CD4-positive, CD25-positive, alpha-beta regulatory T cell (primary cell): ENCODE measurements at places on chromosomes 5 and 9. TPM values are rescaled to one million over a fixed set of nuclear protein-coding genes. Genes with fewer than 3 reads are reported as not detected.

DNA sequence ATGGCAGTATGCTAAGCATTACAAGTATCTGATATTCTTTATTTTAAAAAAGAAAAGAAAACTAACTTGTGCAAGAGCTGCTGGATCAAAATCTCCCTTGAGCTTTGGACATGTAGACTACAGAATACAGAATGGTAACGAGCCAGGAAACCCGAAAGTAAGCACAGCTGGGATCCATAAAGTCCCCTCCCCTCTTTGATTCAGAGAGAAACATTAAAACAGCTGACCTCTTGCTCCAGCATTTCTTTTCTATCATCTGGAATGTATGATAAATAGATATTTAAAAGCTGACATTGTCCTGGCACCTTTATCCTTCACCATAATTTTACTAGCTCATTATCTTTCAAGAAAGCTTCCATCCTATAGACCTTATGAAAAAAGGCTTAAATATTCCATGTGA, 28.2 kb upstream of the LPAR1 start:
- no peaks in the 10 kb centered on the region for H3K36me3 ChIP-seq
- no peak for DNase-seq
- H3K4me3 ChIP-seq: no peak overlapping the region
- no peaks in the 10 kb centered on the region for H3K27me3 ChIP-seq
- H3K4me1 ChIP-seq: no peaks in the 10 kb centered on the region

DNA sequence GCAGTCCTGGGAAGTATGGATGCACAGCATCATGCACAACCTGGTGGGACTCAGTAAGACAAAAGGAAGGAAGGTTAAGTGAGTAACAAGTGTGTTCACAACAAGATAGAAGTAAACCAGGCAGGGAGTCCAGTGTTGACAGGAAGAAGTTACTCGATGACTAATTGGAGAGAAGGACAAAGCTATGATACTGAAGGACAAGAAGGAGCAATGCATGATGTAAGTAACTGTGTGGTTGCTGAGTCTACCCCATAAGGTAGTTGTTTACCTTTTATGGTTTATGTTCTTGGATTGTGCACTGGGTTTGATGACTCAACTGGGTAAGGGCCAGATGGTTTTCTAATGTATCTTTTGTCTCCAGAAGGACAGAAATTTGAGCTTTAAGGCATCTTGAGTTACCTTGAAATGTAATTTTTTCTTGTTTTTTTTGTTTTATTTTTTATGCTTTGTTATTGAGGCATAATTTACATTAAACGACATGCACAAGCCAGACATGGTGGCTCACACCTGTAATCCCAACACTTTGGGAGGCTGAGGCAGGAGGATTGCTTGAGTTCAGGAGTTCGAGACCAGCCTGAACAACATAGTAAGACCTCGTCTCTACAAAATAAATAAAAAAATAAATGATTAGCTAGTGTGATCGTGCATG, 89.2 kb upstream of the CAST start:
- no peak for DNase-seq
- no peaks in the 10 kb centered on the region for H3K4me1 ChIP-seq
- H3K27me3 ChIP-seq: no peaks in the 10 kb centered on the region
- H3K36me3 ChIP-seq: no peaks in the 10 kb centered on the region
- no peak overlapping the region for H3K4me3 ChIP-seq
- no peak overlapping the region for H3K27ac ChIP-seq

Gene PIP5KL1
- not detected for polyA plus RNA-seq

Gene PLEKHG4B
- not detected for polyA plus RNA-seq

DNA sequence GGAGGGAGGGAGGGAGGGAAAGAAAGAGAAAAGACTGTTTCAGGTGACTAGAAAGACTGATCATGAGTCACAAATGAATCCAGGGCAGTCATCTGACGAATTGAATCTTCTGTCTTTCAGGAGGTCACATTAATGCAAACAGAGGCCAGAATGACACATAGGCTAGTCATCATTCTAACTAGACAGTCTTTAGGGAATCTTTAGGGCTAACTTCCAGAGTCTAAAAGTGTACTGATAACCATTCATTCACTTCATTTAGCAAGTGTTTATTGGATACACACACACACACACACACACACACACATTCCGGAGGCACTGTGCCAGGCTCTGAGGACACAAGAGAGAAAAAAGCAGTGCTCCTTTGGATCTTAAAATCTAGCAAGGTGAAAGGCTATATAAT, 156.7 kb downstream of the EBF1 start:
- H3K4me3 ChIP-seq: no peak overlapping the region
- DNase-seq: no peak
- no peaks in the 10 kb centered on the region for H3K4me1 ChIP-seq
- H3K36me3 ChIP-seq: no peaks in the 10 kb centered on the region
- H3K27ac ChIP-seq: no peak overlapping the region

- no peak overlapping the region for H3K4me3 ChIP-seq
- DNase-seq: no peak
- no peaks in the 10 kb centered on the region for H3K36me3 ChIP-seq
- H3K4me1 ChIP-seq: no peaks in the 10 kb centered on the region
- peaks cover 6% of the 10 kb centered on the region for H3K27me3 ChIP-seq
These were observed 22.6 kb upstream of the NADK2 start for GRCh38 chr5:36264202-36264760.

DNA sequence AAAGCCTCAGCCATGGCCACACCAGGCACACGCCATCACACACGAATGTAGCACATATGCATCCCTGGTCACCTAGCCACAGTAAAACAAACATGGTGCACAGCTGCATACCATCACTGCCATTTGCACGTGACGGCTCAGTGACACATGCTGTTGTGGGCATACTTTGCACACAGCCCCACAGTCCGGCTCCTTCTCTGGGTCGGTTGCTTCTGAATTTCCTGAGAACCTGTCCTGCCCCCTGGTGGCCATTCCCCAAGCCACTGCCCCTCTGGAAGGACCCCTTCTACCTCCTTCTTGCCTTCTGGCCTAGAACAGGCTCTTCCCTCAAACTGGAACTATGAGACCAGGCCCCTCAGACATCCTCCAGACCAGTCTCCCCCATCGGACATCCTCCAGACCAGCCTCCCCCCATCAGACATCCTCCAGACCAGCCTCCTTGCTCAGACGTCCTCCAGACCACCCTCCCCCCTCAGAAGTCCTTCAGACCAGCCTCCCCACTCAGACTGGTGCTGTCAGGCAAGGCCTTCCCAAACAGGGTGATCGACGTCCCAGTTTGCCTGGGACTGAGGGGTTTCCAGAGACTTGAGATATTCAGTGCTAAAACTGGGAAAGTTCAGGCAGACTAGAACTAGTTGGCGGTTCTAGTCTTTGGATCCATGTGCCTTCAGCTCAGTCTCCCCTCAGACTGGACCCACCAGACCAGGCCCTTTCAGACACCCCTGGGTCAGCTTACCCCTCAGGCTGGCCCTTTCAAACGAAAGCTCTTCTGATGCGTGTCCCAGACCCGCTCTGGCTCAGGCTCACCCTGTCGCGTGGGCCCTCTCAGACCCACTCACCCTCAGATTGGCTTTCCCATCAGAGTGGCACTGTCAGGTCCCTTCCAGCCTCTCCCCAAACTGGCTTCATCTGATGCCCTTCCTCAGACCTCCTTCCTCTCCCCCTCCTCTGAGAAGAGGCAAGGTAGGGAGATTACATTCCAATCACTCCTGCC, 24.3 kb upstream of the ENHO start:
- no peaks in the 10 kb centered on the region for H3K4me1 ChIP-seq
- no peak overlapping the region for H3K4me3 ChIP-seq

DNA sequence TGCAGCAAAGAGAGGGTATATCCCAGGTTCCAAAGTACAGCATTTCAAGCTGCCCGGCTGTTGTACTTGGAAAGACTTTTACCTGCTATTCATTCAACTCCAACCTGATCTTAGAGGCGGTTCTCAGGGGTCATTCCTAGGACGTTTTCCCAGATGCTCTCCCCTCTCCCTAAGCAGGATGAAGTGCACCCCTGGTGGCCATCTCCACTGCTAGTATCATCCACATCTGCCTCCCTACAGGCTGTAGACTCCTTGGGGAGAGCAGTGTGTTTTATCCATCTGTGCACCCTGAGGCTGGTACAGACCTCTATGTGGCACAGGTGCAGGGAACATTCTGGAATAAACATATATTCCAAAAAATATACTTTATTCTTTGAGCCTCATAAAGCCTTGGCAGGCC, 56.8 kb downstream of the PTPN3 start:
- H3K27ac ChIP-seq: no peak overlapping the region
- no peaks in the 10 kb centered on the region for H3K36me3 ChIP-seq
- no peak for DNase-seq

Gene CCNB1
- polyA plus RNA-seq: 10.2 TPM

Gene MCTP1
- 0.32 TPM for polyA plus RNA-seq

DNA sequence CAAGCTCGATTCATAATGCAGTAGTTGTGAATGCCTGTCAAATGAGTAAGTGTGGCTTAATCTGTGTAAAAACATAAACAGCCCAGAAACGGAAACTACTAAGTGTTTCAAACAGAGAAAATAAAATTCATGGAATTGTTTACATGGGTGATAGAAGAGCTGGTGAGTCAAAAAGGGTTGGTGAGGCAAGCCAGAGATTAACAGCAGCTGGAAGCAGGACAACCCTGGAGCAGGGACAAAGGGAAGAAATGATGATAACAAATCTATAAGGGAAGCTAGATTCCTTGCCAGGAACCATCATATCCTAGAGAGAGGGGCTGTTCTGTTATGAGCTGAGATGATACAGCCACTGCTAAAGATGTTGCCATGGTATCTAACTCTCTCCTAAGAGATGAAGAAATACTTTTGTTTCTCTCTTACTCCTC, 18.0 kb upstream of the PRR16 start:
- no peak for DNase-seq
- H3K27ac ChIP-seq: no peak overlapping the region
- no peak overlapping the region for H3K4me3 ChIP-seq
- no peaks in the 10 kb centered on the region for H3K36me3 ChIP-seq
- no peaks in the 10 kb centered on the region for H3K4me1 ChIP-seq

GRCh38 chr9:110468950-110469349, 110.6 kb downstream of the SVEP1 start:
- no peak for DNase-seq
- H3K36me3 ChIP-seq: no peaks in the 10 kb centered on the region
- H3K4me3 ChIP-seq: no peak overlapping the region
- no peaks in the 10 kb centered on the region for H3K4me1 ChIP-seq
- H3K27ac ChIP-seq: no peak overlapping the region

GRCh38 chr5:82106207-82106606, 134.4 kb downstream of the ATG10 start:
- H3K27ac ChIP-seq: no peak overlapping the region
- no peaks in the 10 kb centered on the region for H3K27me3 ChIP-seq
- no peak for DNase-seq
- no peaks in the 10 kb centered on the region for H3K36me3 ChIP-seq
- no peak overlapping the region for H3K4me3 ChIP-seq

DNA sequence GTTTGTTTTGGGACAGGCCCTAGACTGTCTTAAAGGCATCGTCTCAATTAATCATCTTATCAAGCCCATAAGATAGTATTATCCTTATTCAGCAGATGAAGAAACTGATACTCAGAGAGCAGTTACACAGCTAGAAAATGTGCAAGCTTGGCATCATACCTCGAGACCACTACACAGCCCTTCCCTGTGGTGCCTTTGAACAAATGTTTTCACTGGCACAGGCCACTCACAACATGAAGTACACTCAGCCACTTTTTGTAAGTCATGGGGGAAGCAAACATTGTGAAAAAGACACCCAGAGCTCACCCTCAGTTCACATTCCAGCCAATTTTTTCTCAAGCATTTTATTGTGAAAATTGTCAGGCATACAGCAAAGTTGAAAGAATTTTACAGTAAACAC, 122.5 kb downstream of the WDR41 start:
- no peaks in the 10 kb centered on the region for H3K36me3 ChIP-seq
- no peaks in the 10 kb centered on the region for H3K27me3 ChIP-seq
- no peaks in the 10 kb centered on the region for H3K4me1 ChIP-seq
- no peak overlapping the region for H3K27ac ChIP-seq
- no peak for DNase-seq

- H3K27ac ChIP-seq: no peak overlapping the region
- no peak for DNase-seq
- H3K4me1 ChIP-seq: no peaks in the 10 kb centered on the region
- H3K36me3 ChIP-seq: no peaks in the 10 kb centered on the region
- no peak overlapping the region for H3K4me3 ChIP-seq
- no peaks in the 10 kb centered on the region for H3K27me3 ChIP-seq
These were observed 99.1 kb upstream of the RUFY1 start for GRCh38 chr5:179451114-179451827.

Gene IL4
- polyA plus RNA-seq: 1.6 TPM

GRCh38 chr9:15400281-15400941, 22.3 kb upstream of the SNAPC3 start:
- no peaks in the 10 kb centered on the region for H3K4me1 ChIP-seq
- no peak overlapping the region for H3K27ac ChIP-seq
- no peak for DNase-seq
- no peak overlapping the region for H3K4me3 ChIP-seq
